ENCODE measurements at places on chromosomes 6 and 20.

DNA sequence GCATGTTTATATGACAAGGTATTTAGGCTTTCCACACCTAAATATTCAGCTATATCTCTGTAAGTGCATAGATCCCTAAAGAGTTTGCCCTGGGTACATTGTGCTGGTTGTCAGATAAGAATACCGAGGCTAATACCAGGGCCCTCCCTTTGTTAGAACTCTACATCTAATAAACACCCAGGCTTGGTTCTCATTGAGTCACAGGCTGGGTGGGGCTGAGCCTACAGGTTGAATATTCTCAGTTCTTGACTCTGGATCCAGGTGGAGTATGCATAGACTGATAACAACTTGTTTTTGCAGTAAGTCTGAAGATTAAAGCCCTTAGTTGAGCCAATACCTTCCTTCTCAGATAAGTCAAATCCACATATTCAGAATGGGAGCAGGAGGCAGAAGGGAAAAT, 312.2 kb upstream of the FLRT3 start:
- no peak for DNase-seq

- no peak for DNase-seq
Observed at GRCh38 chr20:62959101-62959971, 6.8 kb downstream of the SLC17A9 start.

DNA sequence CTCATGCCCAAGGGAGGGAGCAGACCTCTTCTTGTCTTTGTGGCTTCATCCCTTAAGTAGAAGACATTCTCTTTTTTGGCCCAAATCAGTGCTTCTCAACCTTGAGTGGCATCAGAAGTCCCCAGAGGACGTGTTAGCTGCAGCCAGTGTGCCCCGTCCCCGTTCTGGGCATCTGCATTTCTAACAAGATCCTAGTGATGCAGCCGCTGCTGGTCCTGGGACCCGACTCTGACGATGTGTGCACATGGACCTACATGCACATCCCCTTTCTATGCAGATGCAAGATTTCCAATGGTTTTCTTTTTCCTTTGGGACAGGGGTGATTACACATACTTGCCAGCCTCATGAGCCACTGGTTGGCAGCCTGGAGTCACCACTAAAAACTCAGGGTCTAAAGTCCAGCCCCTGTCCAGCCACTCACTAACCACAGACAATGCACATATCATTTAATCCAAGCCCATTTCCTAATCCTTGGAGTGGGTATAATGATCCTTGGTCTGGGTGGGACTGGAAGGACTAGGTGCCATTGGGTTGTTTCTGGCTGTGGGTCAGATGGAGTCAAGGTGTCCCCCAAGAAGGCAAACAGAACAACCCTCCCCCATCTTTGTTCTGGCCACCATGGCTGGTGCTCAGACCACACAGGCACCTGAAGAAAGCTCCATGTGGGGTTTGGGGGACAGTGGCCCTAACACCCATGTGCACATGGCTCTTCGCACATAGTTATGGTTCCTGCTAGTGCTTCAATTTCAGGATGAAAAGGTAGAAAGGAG, 6.4 kb downstream of the ACSS1 start:
- DNase-seq = no peak

GRCh38 chr20:11569163-11569562, 348.5 kb upstream of the BTBD3 start:
- DNase-seq = no peak

GRCh38 chr6:5706124-5707033, 300.3 kb downstream of the NRN1 start:
- DNase-seq = no peak

- no peak for DNase-seq
Observed at GRCh38 chr6:24357336-24358218, at the start of gene DCDC2. DCDC2 (minus strand) TSS chr6:24358059; CDS start chr6:24357750, 309 bp downstream.

DNA sequence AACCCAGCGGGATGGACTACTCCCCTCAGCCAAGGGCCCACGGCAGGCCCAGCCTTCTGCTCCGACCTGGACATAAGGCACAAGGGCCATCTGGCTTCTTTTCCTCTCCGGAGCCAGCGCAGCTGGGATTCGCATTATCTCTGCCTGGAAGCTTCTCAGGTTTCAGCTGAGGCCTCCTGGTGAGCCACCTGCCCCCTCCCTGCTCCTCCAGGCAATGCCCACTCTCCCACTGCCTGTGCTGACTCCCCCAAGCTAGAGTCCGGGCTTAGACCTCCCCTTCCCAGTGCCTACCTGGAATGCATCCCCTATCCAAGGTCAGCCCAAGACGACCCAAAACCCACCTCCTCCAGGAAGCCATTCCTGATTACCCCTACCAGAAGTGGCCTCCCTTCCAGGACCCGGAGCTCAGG, 60.7 kb downstream of the EZR start:
- no peak for DNase-seq

- DNase-seq = no peak
Observed at GRCh38 chr6:68638230-68638900, 3.3 kb downstream of the ADGRB3 start.

DNA sequence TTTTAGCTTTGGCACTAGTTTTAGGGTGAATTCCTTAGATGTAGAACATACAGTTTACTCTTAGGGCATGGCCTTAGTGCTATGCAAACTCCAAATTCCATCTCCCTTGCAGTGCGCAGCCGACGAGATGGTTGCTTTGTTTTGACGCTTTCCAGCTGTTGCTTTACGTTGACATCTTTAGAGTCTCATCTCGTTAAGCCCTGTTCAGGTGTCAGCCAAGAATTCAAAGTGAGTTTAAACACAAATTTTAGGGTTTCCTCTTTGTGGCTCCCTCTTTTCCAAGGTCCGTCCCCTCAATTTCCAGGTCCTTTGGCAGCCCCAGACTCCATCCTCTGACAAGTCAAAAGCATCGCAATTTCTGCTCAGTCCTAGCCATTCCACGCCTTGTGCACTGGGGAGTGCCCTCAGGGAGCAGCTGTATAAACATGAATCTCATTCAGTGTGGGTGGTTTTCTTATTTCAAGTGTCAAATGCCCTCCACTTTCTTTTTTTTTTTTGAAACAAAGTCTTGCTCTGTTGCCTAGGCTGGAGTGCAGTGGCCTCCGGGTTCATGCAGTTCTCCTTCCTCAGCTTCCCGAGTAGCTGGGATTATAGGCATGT, 14.1 kb upstream of the MAK start:
- no peak for DNase-seq

- no peak for DNase-seq
Observed at GRCh38 chr20:44584162-44584561, 1.8 kb downstream of the PKIG start.

- no peak for DNase-seq
Observed at GRCh38 chr6:125346201-125346925, 44.6 kb upstream of the HDDC2 start.

DNA sequence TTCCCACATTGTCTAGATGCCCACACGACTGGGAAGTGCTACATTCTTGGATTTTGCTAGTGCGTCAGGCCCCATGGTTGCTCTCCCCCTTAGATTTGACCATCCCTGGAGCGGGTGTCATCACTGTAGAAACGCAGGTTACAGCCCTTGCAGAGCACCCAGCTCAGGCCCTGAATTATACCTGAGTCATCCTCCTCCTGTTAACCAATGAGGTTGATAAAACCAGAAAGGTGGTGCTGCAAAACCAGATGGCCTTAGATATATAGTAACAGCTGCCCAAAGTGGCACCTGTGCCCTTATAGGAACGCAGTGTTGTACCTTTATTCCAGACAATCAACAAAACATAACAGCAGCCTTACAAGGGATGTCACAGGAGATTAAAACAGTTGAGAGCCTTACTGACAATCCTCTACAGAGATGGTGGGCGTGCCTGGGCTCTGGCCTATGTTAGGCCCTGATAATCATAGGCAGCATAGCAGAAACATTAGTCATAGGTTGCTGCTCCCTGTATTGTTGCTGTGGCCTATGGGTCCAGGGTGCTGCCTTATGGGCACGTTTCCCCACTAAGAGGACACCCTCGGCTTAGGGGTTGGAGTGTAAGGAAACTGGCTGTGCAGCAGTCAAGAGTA, 33.6 kb upstream of the HSF2 start:
- DNase-seq = no peak
